ENCODE measurements at places on chromosomes 16 and 17.
A peak's percentile ranks its signal among the peaks of the same experiment; 100 is the strongest.

- no peak for DNase-seq
Measured at GRCh38 chr16:28524681-28525171, 14.0 kb downstream of the NUPR1 start.

- no peak for DNase-seq
Measured at GRCh38 chr16:62966626-62967025, 930.4 kb upstream of the CDH8 start.

DNA sequence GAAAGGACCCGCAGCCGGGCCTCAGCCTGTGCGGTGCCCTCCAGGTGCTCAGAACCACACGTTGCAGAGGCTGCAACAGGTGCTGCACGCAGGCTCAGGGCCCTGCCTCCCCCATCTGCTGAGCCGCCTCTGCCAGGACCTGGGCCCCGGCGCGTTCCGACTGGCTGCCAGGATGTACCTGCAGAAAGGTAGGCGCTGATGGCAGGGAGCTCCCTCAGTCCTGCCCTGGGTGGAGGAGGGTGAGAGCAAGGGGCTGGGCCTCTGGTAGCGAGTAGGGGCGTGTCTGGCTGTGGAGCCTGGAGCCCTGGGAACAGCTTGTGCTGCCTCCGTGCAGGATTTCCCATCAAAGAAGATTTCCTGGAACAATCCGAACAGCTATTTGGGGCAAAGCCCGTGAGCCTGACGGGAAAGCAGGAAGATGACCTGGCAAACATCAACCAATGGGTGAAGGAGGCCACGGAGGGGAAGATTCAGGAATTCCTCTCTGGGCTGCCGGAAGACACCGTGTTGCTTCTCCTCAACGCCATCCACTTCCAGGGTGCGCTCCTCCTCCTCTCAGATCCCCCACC is 4.4 kb downstream of the SERPINF2 start:
- DNase-seq = no peak

- no peak for DNase-seq
Measured at GRCh38 chr16:27598931-27599565, 49.1 kb downstream of the KATNIP start.

DNA sequence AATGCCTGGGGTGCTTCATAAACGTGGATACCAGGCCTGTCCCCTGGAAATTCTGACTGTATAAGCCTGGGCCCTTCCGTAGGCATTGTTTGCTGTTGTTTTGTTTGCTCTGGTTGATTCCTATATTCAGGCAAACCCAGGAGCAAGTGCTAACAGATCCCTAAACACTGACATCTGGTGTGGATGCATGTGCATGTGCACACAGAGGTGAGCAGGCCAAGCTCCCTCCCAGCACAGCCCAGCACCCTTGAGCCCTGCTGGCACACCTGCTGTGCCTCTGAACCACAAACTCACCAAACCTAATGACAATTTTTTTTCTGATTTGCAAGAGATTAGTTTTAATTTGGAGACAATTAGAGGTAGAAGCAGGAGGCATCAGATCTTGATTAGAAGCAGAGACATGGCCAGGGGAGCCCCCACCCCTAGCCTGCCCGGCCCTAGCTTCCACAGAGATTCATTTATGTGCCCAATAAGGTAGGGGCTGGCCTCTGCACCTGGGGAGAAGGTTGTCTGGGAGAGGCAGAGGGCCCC is 40.4 kb downstream of the TMEM132E start:
- DNase-seq = peak; percentile 86

DNA sequence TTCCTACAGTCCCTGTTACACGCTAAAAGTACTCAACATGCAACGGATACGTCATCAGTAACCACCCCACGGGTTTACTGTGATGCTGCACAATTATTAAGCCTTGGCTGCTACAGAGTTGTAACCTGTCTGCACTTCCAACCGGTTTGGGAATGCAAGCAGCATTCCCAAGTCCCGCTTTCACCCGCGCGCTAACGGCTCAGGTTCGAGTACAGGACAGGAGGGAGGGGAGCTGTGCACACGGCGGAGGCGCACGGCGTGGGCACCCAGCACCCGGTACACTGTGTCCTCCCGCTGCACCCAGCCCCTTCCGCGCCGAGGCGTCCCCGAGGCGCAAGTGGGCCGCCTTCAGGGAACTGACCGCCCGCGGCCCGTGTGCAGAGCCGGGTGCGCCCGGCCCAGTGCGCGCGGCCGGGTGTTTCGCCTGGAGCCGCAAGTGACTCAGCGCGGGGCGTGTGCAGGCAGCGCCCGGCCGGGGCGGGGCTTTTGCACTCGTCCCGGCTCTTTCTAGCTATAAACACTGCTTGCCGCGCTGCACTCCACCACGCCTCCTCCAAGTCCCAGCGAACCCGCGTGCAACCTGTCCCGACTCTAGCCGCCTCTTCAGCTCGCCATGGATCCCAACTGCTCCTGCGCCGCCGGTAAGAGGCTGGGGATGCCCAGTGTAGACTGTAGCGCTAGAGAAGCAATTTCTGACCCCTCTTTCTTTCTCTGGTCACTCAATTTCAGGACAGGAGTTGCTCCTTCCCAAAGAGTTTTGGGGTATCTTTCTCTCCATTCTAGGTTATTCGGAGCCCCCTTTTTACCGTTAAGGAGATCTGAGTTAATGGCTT is at the start of gene MT2A:
MT2A (plus strand) TSS at position 542 of the 833 bp plus-strand sequence; CDS start at position 614, 72 bp downstream.
- DNase-seq = peak; percentile 87

GRCh38 chr16:56134790-56135189 is 56.5 kb upstream of the GNAO1 start:
- no peak for DNase-seq

DNA sequence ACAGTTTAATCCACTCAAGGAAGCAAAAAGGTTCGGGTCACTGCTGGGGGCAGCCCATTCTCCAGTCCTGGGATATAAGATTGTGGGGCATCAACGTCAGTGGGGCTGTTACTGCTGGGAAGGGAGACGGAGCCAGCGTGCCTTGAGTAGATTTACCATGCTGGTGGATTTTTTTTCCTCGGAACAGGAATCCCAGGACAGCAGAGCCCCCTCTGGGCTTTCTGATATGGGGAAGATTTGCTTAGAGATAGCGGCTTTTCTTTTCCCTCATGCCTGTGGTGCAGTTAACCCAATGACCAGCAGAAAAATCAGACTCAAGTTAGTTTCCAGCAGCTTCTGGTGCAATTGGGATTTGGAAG is 35.4 kb downstream of the WSCD1 start:
- DNase-seq = no peak

DNA sequence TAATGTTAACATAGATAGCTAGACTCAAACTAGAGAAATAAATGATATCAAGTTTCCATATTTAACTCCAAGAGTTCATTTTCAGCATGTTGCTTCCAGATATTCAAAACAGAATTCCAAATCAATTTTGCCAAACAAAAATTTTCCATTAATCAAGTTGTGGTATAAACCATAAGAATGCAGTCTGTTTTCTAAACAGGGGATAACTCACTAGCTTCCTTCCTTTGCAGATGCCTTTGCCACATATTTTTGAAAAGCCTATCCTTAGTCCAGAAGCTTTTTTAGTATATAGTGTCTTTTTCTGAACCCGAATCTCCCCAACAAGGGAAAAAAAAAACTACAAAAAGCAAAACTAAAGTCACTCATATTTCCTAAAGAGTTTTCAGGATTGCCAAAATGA is 61.5 kb downstream of the HELZ start:
- no peak for DNase-seq

GRCh38 chr17:78558989-78559388 is 18.2 kb downstream of the DNAH17 start:
- DNase-seq = no peak

GRCh38 chr16:28321700-28322411 is 29.5 kb downstream of the SBK1 start:
- no peak for DNase-seq

GRCh38 chr16:78392585-78393195 is 293.2 kb downstream of the WWOX start:
- DNase-seq = no peak

GRCh38 chr16:47848421-47849109 is 307.2 kb downstream of the ABCC12 start:
- DNase-seq = no peak

GRCh38 chr17:62809656-62810055 is 1.5 kb upstream of the MARCHF10 start:
- no peak for DNase-seq

All from NCI-H1417 (cell line).